ENCODE measurements at places on chromosomes 6 and 20.

- no peak for DNase-seq
Measured at GRCh38 chr6:28442586-28442985, 705 bp downstream of the ZSCAN23 start.

GRCh38 chr20:57394121-57395082 is 3.2 kb downstream of the RBM38 start:
- DNase-seq = no peak

- DNase-seq = no peak
Measured at GRCh38 chr6:106608080-106608668, 21.1 kb downstream of the RTN4IP1 start.

- no peak for DNase-seq
Measured at GRCh38 chr6:139303185-139303584, 11.4 kb upstream of the TXLNB start.

GRCh38 chr6:160030103-160030502 is 61.2 kb downstream of the IGF2R start:
- DNase-seq = no peak

- DNase-seq = no peak
Measured at GRCh38 chr6:100167585-100167984, 173.6 kb upstream of the MCHR2 start.

GRCh38 chr6:148866657-148867268 is 119.9 kb downstream of the UST start:
- no peak for DNase-seq

- no peak for DNase-seq
Measured at GRCh38 chr6:142947714-142948480, 2.9 kb upstream of the HIVEP2 start.
